ENCODE measurements at places on chromosomes 16 and 17.

DNA sequence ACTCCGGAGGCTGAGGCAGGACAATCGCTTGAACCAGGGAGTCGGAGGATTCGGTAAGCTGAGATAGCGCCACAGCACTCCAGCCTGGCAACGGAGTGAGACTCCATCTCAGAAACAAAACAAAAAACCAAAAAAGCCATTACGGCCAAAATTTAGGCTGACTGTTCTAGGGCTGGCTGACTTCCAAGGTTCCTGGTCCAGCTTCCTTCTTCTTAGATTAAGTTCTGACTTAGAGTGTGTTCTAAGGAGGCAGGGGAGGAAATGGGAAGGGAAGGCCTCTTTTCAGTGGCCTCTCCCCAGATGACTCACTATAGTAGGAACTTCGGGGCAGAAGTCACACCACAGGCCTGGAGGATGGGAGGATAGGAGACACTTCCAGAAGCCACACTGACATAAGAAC lies 27.7 kb upstream of the CLEC18B start:
- DNase-seq = peak; percentile 92
- peaks cover 36% of the 10 kb centered on the region for H3K4me1 ChIP-seq
- peaks cover 30% of the 10 kb centered on the region for H3K36me3 ChIP-seq
- H3K4me3 ChIP-seq = no peak overlapping the region

DNA sequence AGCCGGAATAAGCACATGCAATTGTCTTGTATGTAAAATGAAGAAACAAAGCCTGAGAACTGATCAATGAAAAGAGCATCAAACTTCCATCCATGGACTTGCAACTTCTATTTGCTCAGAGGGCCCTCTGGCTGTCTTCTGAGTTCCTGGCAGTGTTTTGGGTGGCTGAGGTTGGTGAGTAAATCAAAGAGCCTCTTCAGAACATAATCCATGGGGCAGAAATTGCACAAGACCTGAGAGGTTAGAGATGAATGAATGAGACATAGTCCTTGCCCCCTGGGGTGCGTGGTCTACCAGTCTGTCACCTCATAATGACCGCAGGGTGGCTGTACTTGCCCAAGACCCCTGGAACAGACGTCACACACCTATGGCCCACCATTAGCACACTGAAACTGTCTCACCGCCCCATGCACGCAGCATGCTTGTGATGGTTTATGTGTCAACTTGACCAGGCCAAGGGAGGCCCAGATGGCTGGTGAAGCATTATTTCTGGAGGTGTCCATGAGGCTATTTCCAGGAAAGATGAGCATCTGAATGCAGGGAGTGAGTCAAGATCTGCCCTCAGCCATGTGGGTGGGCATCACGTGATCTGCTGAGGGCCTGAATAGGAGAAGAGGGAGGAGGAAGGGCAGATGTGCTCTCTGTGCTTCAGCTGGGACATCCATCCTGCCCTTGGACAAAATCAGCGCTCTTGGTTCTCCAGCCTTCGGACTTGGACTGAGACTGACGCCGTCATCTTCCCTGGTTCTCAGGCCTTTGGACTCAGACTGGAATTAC lies 8.3 kb downstream of the PIK3R6 start:
- no peak overlapping the region for H3K27ac ChIP-seq
- no peaks in the 10 kb centered on the region for H3K36me3 ChIP-seq
- no peak for DNase-seq
- no peaks in the 10 kb centered on the region for H3K4me1 ChIP-seq
- H3K4me3 ChIP-seq = no peak overlapping the region

DNA sequence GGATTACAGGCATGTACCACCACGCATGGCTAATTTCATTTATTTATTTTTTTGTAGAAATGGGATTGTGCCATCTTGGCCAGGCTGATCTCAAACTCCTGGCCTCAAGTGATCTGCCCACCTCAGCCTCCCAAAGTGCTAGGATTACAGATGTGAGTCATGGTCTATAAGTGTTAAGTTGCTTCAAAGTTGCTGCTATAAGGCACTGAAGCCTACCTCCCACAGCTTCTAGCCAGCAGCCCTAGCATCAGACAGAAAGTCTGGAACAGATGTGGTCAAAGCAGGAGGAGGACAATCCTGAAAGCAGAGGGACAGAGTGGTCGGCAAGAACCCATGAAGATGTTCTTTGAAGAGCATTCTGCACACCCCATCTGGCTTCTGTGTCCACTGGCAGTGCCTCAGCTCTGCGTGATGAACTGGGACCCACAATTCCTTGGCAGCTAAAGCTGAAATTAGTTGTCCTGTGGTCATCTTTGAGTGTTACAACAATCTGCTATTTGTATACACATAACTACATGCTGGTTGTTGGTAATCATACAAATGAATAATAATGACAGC lies 11.2 kb downstream of the MAP3K14 start:
- H3K27me3 ChIP-seq = no peaks in the 10 kb centered on the region
- DNase-seq = no peak
- H3K36me3 ChIP-seq = no peaks in the 10 kb centered on the region
- no peak overlapping the region for H3K4me3 ChIP-seq
- peaks cover 82% of the 10 kb centered on the region for H3K4me1 ChIP-seq

GRCh38 chr16:61836804-61837393 lies 199.3 kb downstream of the CDH8 start:
- H3K27ac ChIP-seq = no peak overlapping the region
- no peaks in the 10 kb centered on the region for H3K27me3 ChIP-seq
- no peaks in the 10 kb centered on the region for H3K36me3 ChIP-seq
- no peaks in the 10 kb centered on the region for H3K4me1 ChIP-seq
- no peak for DNase-seq

DNA sequence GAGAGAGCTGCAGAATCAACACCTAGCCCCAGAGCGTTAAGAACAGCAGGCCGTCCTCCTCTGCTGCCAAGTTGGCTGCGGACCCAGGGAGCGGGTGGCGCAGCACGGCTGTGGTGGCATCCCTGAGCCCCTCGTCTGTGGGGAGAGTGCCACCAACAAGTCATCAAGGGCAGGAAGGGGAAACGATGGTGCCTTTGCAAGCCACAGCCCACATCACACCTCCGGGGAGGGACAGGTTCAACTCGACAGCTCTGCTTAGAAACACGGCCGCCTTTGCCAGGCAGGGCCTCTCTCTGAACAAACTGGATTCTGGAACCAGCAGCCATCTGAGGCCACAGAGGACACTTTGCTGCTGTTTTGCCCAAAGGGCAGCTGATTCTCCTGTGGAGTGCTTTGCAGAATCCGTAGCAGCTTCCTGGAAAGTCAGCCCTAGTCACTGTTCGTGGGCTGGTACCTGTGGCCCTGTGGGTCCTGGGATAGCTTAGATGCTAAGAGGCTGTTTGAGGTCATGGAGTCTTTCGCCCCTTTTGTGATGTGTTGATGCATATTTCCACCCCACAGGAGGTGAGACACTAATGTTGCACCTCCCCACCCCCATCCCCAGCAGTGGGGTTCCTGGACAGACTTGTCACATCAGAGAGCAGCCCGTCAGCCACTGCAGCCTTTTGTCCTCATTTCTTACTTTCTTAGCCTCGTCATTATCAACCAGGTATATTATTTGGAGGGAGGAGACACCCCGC lies 270.6 kb downstream of the CPPED1 start:
- peak overlapping the region; percentile 19 for H3K27ac ChIP-seq
- H3K4me3 ChIP-seq = no peak overlapping the region
- H3K36me3 ChIP-seq = no peaks in the 10 kb centered on the region
- H3K27me3 ChIP-seq = no peaks in the 10 kb centered on the region
- peaks cover 10% of the 10 kb centered on the region for H3K4me1 ChIP-seq
- DNase-seq = no peak

DNA sequence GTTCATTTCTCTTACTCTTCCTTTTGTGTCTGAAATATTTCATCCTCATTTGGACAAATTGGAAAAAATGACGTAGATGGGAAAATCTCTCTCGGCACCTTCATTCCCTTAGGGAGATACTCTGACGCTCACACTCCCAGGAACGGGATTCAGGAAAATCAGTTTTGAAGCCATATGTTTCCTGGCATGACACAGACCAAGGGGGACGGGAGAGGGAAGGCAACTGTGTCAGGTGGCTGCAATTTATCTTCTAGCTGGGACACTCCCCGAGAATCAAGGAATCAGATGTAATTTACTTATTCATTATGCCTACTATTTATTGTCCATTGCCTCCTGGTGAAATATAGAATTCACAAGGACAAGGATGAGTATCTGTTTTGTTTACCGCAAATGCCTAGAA lies 65.5 kb downstream of the IRX5 start:
- H3K36me3 ChIP-seq = no peaks in the 10 kb centered on the region
- H3K4me3 ChIP-seq = no peak overlapping the region
- no peak overlapping the region for H3K27ac ChIP-seq
- H3K27me3 ChIP-seq = no peaks in the 10 kb centered on the region
- DNase-seq = no peak

DNA sequence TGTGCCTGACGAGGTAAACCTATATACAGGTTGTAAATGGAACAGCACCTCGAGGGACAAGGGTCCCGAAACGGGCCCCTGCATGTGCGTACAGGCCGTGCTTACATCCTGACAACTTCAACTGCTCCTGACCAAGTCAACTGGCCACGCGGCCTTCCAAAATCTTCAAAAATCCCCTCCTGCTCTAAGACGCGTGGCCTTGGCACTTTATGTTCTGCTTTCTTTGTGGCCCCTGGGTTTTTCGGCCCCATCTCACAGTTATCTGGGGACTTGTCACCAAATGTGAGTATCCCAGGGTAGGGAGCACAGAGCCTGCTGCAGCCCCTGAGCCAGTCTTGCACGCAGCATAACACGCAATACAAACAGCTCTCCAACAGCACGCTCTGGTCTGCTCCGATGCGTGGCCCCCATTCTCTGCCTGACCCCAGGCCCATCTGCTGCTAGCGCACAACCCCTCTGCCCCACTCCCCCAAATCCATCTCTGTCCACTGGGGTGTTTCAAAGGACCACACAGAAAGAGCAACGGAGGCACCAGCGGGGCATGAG lies 659 bp downstream of the RPH3AL start:
- H3K27ac ChIP-seq = peak overlapping the region; percentile 77
- no peaks in the 10 kb centered on the region for H3K36me3 ChIP-seq
- no peaks in the 10 kb centered on the region for H3K27me3 ChIP-seq
- DNase-seq = no peak
- no peak overlapping the region for H3K4me3 ChIP-seq
- H3K4me1 ChIP-seq = no peaks in the 10 kb centered on the region

- H3K36me3 ChIP-seq = no peaks in the 10 kb centered on the region
- no peaks in the 10 kb centered on the region for H3K27me3 ChIP-seq
- peaks cover 8% of the 10 kb centered on the region for H3K4me1 ChIP-seq
- no peak overlapping the region for H3K27ac ChIP-seq
- DNase-seq = no peak
Measured at GRCh38 chr17:38598536-38598935, 7.2 kb downstream of the SRCIN1 start.

- no peak overlapping the region for H3K4me3 ChIP-seq
- no peak for DNase-seq
- H3K4me1 ChIP-seq = no peaks in the 10 kb centered on the region
Measured at GRCh38 chr17:16027708-16028584, 28.3 kb downstream of the TTC19 start.

DNA sequence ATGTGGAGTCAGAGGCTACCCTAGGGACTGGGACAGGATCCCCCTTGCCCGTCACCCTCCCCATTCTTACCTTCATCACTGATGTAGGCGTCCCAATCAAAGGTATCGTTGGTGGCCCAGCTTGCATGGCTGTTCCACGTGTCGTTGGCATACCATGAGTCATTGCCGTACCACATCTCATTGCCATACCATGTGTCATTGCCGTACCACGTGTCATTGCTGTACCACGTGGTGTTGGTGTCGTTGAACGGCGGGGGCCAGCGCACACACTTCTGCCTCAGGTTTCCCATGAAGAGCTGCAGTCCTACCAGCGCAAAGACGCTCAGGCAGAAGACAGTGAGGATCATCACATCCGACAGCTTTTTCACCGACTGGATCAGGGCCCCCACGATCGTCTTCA lies 4.8 kb downstream of the SCN4A start:
- H3K27ac ChIP-seq = no peak overlapping the region
- no peaks in the 10 kb centered on the region for H3K4me1 ChIP-seq
- no peak for DNase-seq

DNA sequence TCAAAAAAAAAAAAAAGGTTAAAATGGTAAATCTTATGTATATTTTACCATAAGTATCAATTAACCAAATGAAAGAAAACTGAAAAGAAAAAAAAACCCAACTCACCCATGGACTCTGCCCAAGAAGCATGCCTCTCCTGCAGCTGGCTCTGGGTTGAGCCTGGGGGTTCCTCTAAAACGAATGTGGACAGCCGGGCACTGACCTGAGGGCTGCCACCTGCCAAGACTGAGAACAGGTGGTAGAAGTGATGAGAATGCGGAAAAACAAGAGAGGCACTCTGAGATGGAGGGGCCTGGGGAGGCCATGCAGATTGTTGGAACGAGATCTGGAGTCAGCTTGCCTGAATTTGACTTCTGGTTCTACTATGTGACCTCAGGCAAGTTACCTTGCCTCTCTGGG lies 85.5 kb upstream of the MSI2 start:
- no peak for DNase-seq
- H3K4me1 ChIP-seq = no peaks in the 10 kb centered on the region
- H3K36me3 ChIP-seq = no peaks in the 10 kb centered on the region

DNA sequence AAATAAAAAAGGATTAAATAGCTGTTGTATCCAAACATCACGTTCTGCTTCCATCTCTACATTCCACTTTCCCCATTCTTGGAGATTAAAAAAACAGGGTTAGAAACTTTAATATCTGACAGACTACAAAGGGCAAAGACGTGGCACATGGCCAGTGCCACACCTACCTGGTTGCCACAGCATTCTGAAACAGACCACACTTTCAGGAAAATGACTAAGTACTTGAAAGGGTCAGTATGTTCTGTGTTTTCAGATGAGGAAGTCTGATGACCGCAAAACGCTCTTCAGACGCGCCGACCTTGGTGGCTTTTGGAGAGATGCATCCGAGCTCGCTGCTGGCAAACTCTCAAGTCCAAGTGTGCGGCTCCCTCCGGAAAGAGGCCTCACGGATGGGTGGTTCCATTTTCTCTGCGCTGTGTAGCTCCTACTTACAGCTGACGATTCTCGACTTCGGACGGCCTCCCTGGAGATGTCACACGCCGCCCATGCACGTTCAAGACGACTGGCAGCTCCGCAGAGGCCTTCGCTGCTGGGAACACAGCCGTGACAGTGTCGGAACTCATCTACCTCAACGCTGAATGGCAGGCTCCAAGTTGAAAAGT lies 15.5 kb downstream of the MAP1LC3B start:
- H3K27me3 ChIP-seq = no peaks in the 10 kb centered on the region
- peaks cover 79% of the 10 kb centered on the region for H3K36me3 ChIP-seq
- DNase-seq = peak; percentile 71

- H3K4me1 ChIP-seq = peaks cover 37% of the 10 kb centered on the region
- H3K27me3 ChIP-seq = no peaks in the 10 kb centered on the region
- H3K4me3 ChIP-seq = peak within 1 kb of the TSS; percentile 63
- DNase-seq = peak; percentile 57
- H3K36me3 ChIP-seq = peaks cover 9% of the 10 kb centered on the region
Measured at GRCh38 chr17:32486701-32487472, at the start of gene CDK5R1. Gene CDK5R1 (plus strand): TSS chr17:32486993. CDS start chr17:32487621, 628 bp downstream.

- H3K4me1 ChIP-seq = no peaks in the 10 kb centered on the region
- H3K4me3 ChIP-seq = no peak overlapping the region
- no peaks in the 10 kb centered on the region for H3K36me3 ChIP-seq
- H3K27ac ChIP-seq = no peak overlapping the region
Measured at GRCh38 chr16:53960050-53960812, 256.3 kb downstream of the FTO start.

- H3K4me1 ChIP-seq = no peaks in the 10 kb centered on the region
- H3K27ac ChIP-seq = no peak overlapping the region
- no peaks in the 10 kb centered on the region for H3K27me3 ChIP-seq
- peak overlapping the region; percentile 47 for H3K4me3 ChIP-seq
- H3K36me3 ChIP-seq = peaks cover 13% of the 10 kb centered on the region
Measured at GRCh38 chr17:45240905-45241327, 19.2 kb downstream of the FMNL1 start.
